ENCODE measurements at places on chromosomes 2 and 18.

DNA sequence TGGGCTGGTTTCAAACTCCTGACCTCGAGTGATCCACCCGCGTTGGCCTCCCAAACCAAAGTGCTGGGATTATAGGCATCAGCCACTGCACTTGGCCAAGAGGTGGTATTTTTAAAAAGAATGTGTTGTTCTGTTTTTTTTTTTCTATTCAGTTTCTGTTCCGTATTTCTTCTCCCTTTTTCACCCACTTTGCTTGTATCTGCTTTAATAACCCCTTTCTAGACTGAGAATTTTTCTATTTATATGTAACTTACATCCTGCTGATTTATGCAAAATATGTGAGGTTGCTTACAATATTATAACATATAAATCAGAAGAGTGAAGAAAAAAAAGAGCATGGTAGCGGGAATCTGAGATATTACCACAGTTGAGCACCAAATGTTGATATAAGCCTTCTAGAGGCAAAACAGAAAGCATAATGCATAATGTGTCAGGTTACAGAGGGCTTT lies 17.2 kb upstream of the LYPD6B start:
- no peak for DNase-seq

DNA sequence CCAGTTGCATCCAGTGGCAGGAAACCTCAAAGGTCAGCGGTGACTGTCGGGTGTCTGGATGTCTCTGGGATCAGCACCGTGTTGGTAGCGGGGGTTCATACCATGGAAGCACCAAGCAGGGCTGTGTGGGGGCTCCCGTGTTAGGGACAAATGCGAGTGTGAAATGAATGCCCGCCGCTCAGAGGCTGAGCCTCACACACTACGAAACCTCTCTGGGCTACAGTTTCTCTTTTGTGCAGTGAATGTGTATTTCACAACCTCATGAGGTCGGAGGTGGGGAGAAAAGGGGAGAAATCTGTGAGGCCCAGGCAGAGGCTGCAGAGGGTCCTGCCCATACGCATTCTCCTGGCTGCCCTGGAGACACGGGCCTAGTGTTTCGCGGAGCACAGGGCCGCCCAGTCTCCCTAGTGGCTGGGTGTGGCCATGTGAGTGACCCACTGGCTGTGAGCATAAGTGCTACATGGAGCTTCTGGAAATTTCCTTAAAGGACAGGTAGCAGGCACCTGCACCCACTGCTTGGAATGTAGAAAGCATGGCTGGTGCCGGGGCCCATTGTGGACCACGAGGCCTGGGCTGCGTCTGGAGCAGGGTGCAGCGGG lies 138.0 kb upstream of the GLI2 start:
- no peak for DNase-seq

DNA sequence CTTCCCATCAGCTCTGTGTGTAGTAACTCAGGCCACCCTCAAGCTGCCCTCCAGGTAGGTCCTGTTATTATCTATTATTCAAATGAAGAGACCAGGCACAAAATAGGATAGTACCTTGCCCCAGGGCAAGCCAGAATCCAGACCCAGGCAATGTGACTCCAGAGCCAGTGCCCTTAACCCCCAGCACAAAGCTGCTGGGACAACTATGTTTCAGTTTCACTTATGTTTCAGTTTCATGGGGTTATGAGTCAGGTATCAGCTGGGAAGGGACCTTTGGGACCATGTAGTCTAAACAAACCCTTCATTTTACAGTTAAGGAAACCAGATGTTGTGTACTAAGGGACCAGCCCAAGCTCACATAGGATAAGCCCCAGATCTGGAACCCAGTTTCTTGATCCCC lies 10.0 kb downstream of the HK2 start:
- DNase-seq: peak; percentile 95

- no peak for DNase-seq
Measured at GRCh38 chr2:126935774-126936173, 37.1 kb downstream of the TEX51 start.
